ENCODE measurements at places on chromosomes 13 and 19. TPM values are rescaled to one million over a fixed set of nuclear protein-coding genes. Genes with fewer than 3 reads are reported as not detected.

NLRP4 gene
- total RNA-seq, result not detected

ZNF610 gene
- total RNA-seq, result 1.3 TPM

FUT1 gene
- total RNA-seq, result 1.2 TPM

EHD2 gene
- 84.7 TPM for total RNA-seq

TEX101 gene
- total RNA-seq, result not detected

ZNF296 gene
- 5.8 TPM for total RNA-seq

CEACAM1 gene
- total RNA-seq, result 4.6 TPM

KLK2 gene
- not detected for total RNA-seq

AMER2 gene
- total RNA-seq, result 0.05 TPM

ZNF726 gene
- total RNA-seq, result 13.4 TPM

FFAR3 gene
- total RNA-seq, result not detected

UBE2L5 gene
- 0.80 TPM for total RNA-seq

RNF113B gene
- not detected for total RNA-seq

ZNF112 gene
- total RNA-seq, result 7.0 TPM

RGL3 gene
- total RNA-seq, result 4.3 TPM

TDRD12 gene
- 1.1 TPM for total RNA-seq

CYP2A7 gene
- not detected for total RNA-seq

OR7A5 gene
- total RNA-seq, result 3.0 TPM

ZNF878 gene
- total RNA-seq, result 1.1 TPM

FREM2 gene
- 0.93 TPM for total RNA-seq

PSPN gene
- 0.40 TPM for total RNA-seq

ZNF497 gene
- 4.3 TPM for total RNA-seq

SULT2A1 gene
- 0.32 TPM for total RNA-seq

TIMM29 gene
- 36.3 TPM for total RNA-seq

NLRP9 gene
- not detected for total RNA-seq

IGFL1 gene
- not detected for total RNA-seq

COX7A1 gene
- 17.1 TPM for total RNA-seq

NPAS1 gene
- total RNA-seq, result 4.7 TPM

CEACAM7 gene
- total RNA-seq, result 9.1 TPM

COX6B1 gene
- total RNA-seq, result 449 TPM

FCHO1 gene
- 48.2 TPM for total RNA-seq

CPB2 gene
- not detected for total RNA-seq

ZNF556 gene
- not detected for total RNA-seq

SLC15A1 gene
- total RNA-seq, result 34.1 TPM

CEACAM21 gene
- not detected for total RNA-seq

PTBP1 gene
- total RNA-seq, result 182 TPM

KLK12 gene
- total RNA-seq, result 5.0 TPM

CLDN10 gene
- 16.3 TPM for total RNA-seq

Data from suprapubic skin (tissue), 4 donors.